WTC11 (cell line): ENCODE measurements at places on chromosomes 6 and 20. TPM values are rescaled to one million over a fixed set of nuclear protein-coding genes. Genes with fewer than 3 reads are reported as not detected.

The C6orf132 gene
- 38.1 to 52.6 TPM (median 38.2 TPM) in 3 replicates for total RNA-seq

- DNase-seq = peak; percentile 23
These were observed 18.3 kb upstream of the FOXP4 start for GRCh38 chr6:41527721-41528408.

GRCh38 chr20:3282271-3283221 lies 43.6 kb upstream of the SLC4A11 start:
- DNase-seq = peak; percentile 28

DNA sequence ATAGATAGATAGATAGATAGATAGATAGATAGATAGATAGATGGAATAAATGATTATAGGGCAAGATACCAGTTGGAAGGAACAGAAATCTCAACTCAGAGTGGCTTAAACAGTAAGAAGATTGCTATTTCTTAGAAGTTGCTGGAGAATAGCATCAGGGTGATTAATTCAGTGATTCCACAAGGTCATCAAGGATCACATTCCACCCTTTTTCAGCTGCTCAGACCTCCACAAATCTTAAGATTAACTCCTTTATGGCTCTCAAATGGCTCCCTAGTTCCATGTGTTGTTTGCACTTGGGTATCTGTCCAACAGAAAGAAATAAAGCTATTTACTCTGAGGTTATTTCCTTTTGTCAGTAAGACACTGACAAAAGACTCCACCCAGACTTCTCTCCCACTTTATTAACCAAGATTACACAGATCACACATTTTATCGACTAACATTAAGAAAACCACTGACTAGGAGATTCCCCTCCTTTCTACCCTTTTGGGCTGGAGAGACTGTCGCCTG lies 68.3 kb upstream of the KIF16B start:
- no peak for DNase-seq

- no peak for DNase-seq
These were observed 36.4 kb upstream of the FKBP1A start for GRCh38 chr20:1429143-1429728.

DNA sequence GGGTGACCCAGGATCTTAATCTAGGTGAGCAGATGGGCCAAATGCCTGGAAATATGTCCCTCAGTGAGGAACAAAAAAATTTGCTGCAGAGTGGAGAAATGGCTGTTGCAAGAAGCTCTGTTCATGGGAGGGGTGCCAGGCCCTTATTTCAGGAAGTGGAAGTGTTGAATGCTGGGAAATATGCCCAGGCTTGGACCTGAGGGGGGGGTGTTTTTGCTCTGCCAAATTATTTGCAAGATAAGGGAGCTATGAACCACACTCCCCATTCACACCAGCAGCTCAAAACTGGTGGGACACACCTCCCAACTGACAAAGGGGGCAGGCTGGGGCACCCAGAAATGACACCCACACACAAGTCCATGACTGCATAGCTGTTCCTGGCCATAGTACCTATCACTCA lies 8.7 kb downstream of the CST4 start:
- DNase-seq = no peak

DNA sequence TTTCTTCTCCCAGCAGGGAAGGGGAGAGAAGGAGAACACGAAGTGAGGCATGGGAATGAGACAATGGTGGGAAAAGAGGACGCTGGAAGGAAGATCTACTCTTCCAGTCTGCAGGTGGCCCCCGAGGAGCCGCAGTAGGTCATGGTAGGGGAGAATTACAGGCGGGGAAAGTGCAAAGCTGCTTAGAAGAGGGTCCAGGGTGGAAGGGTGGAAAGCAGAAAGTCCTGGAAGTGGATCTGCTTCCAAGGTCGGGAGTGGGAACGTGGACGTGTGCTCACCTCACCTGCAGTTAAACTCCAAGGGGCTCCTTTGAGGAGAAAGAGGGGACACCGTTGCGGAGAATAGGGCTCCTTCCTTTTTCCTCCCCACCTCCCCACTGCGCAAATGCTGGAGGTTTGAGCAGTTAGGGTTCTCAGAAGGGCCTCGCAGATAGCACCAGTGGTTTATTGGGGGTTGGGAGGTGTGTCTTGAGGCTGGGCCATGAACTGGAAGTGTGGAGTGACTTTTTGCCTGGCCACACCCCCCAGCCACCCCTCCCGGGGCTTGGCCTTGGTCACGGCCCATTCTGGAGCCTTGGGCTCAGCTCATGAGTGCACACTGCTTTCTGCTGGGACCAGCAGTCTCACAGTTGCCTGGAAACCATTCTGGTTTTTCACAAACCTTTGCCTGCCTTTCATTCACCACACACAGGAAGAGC lies 100.4 kb upstream of the MLN start:
- DNase-seq = no peak

DNA sequence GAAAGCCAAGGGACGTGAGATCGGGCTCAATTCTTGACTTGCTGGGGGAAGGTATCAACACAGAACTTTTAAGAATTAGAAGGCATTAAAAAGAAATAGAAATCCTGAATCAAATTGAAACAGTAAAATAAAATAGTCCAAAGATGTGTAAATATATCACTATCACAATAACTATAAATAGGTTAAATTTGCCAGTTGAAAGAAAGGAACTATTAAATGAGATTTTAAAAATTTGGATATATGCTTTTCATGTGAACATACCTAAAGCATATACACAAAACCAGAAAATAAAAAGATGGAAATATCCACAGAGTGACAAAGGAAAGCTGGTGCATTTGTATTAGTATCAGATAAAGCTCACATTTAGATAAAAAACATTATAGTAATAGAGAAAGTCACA lies 152.4 kb upstream of the ESR1 start:
- no peak for DNase-seq

The PPP1R16B gene
- 8.1 to 12.0 TPM (median 8.2 TPM) in 3 replicates for total RNA-seq

The ECT2L gene
- total RNA-seq = not detected in 3 replicates

DNA sequence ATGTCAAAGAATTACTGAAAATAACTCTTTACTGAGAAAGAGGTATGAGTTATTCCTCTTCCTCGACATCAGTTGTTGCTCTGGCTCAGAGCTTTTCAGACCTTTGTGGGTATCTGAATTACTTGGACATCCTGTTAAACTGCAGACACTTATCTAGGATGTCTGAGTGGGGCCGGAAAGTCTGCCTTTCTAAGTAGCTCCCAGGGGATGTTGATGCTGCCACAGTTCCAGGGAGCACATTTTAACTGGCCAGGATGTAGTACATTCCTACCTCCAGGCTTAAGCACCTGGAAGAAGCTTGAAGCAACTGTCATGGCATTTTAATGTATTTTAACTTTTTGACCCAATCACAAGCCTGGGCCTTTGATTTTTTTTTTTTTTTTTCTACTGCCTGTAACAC lies 265.8 kb upstream of the PLCB4 start:
- no peak for DNase-seq

The CST2 gene
- not detected in 3 replicates for total RNA-seq

GRCh38 chr6:135202836-135203235 lies 21.7 kb downstream of the MYB start:
- DNase-seq = no peak

The GJA10 gene
- total RNA-seq = not detected in 3 replicates

- DNase-seq = no peak
These were observed 6.1 kb downstream of the MDFI start for GRCh38 chr6:41644297-41644879.

DNA sequence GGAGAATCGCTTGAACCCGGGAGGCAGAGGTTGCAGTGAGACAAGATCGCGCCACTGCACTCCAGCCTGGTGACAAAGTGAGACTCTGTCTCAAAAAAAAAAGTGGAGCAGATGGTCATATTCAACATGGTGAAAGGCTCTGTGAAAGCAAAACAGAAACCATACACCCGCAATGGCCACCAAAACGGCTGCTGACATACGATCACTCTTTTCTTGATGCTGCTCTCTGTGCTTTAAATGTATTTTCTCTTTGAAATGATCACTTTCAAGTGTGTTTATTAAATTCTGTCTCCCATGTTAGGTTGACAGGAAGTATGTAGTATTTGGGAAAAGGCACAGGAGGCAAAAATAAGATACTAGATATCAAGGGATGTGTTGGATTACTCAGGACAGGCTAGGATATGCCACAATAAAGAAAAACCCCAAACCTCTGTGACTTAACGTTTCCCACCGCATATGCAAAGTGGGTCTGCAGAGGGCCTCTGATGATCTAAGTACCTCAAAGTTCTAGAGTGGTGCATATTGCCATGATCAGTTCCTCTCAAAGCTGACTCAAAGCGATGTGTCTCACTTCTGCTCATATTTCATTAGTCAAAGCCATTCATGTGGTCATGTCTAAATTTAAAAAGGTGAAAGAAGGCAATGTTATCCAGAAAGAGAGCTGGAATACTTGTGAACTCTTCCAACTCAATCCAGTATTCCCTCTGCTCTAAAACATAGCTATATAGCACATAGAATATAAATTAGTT lies 155.1 kb upstream of the SOX4 start:
- DNase-seq = no peak

The MTFR2 gene
- 8.2 to 8.5 TPM (median 8.5 TPM) in 3 replicates for total RNA-seq

The GID8 gene
- 56.2 to 70.2 TPM (median 56.6 TPM) in 3 replicates for total RNA-seq

GRCh38 chr6:52341561-52342260 lies 20.2 kb upstream of the PAQR8 start:
- no peak for DNase-seq

- DNase-seq = no peak
These were observed 57.0 kb upstream of the CD93 start for GRCh38 chr20:23143098-23143497.

GRCh38 chr6:137498481-137499190 lies 4.4 kb upstream of the OLIG3 start:
- DNase-seq = no peak

- DNase-seq = no peak
These were observed 2.1 kb downstream of the ZMYND8 start for GRCh38 chr20:47354464-47354713.

DNA sequence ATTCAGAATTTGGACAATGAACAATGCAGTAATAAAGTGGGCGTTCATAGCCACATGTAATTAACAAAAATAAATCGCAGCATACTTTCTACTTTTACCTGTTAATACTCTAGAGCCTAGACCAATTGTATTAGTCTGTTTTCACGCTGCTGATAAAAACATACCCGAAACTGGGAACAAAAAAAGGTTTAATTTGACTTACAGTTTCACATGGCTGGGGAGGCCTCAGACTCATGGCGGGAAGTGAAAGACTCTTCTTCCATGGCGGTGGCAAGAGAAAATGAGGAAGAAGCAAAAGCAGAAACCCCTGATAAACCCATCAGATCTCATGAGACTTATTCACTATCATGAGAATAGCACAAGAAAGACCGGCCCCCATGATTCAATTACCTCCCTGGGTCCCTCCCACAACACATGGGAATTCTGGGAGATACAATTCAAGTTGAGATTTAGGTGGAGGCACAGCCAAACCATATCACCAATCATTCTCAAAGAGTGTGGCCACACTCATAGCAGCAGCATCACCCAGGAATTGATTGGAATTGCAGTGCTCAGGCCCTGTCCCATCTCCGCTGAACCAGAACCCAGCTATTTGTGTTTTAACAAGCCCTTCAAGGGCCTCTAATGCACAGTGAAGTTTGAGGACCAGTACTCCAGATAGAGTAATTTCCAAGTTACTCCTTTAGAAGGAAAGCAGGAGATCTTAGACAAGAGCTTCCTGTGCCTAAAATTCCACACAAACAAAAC lies 650.0 kb downstream of the KIF16B start:
- DNase-seq = no peak

- no peak for DNase-seq
These were observed 12.1 kb upstream of the NEDD9 start for GRCh38 chr6:11244387-11245126.

The MMP24 gene
- 6.6 to 16.8 TPM (median 7.2 TPM) in 3 replicates for total RNA-seq

DNA sequence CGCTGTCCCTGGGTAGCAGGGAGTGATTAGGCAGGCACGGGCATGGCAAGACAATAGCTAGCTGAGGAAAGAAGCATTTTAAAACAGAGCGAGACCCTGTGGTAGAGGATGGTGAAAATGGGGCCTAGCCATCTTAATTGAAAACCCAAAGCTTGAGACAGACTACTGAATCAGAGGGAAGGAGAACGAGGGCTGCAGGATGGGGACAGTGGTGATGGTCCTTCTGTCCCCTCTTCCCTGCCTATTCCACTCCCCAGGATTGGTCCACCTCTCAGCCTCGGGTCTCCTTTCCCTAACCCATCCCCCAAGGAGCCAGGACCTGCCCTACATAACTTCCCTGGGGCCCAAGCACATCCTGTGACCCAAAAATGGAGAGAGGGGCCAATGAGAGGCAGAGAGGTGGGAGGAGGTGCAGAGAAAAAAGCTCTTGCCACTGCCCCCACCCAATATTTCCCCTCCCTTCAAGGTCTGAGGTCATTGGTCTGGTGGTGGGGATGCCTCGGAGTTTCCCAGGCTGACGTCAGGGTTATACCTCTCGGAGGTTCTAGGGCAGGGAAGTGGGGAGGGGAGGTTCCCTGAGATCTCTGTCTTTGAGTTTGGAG lies 884 bp upstream of the CUTA start:
- DNase-seq = no peak

The FOXF2 gene
- 0.07 to 0.11 TPM in 2 of 3 replicates, not detected in the other for total RNA-seq

The BNIP5 gene
- 0.05 TPM in 1 of 3 replicates, not detected in the others for total RNA-seq

The ARG1 gene
- total RNA-seq = 0.15 to 0.53 TPM (median 0.21 TPM) in 3 replicates

- DNase-seq = no peak
These were observed 44.3 kb downstream of the ADGRB3 start for GRCh38 chr6:68679399-68679798.

The LY6G5C gene
- 0.98 to 1.6 TPM (median 1.0 TPM) in 3 replicates for total RNA-seq

The SNAI1 gene
- 7.0 to 8.7 TPM (median 7.9 TPM) in 3 replicates for total RNA-seq

- DNase-seq = no peak
These were observed 59.4 kb upstream of the PRELID3B start for GRCh38 chr20:59101961-59102360.

GRCh38 chr6:154457881-154458284 lies 52.6 kb downstream of the CNKSR3 start:
- DNase-seq = no peak

- peak; percentile 30 for DNase-seq
These were observed 23.9 kb upstream of the NAA20 start for GRCh38 chr20:19992996-19993908.

- DNase-seq = no peak
These were observed 3.7 kb downstream of the KIF16B start for GRCh38 chr20:16569246-16570153.

The SLC26A8 gene
- total RNA-seq = 0.46 to 0.80 TPM (median 0.50 TPM) in 3 replicates

DNA sequence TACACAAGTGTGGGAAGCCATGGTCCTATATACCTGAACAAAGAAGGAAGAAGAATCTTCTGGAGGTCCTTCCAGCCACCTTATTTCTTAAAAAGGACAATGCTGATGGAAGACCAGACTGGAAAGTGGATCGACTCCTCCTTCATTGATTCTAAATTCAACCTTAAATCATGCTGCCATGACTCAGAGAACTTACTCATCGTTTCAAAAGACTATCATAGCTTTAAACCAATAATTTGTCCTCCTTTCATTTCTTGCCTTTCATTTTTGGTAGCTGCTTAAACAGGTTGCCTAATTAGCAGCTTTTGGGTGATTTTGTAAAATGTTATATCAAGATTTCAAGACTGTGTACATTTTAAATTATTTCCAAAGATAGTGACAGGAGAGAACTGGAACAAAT lies 60.8 kb downstream of the RTN4IP1 start:
- no peak for DNase-seq
